ENCODE measurements at places on chromosomes 1 and 21.
A peak's percentile ranks its signal among the peaks of the same experiment; 100 is the strongest.

DNA sequence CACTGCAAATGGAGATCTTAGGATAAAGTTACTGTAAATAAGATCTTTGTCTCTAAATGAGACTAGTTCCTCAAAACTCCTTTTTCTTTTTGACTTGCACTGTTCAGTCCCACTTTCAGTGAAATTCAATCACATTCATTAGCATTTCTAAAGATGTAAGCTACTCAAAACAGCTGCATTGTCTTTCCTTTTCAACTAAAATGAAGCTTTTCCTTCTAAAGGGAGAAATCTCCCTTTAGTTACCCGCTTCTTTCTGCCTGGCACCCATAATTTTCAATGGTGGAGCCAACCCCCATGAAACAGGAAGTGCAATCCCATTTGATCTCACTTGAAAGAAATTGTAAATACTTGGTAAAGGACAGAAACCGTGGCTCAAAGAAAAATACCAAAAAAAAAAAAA lies 387.4 kb upstream of the PKN2 start:
- DNase-seq = no peak

- DNase-seq = peak; percentile 33
These were observed 171.4 kb downstream of the CAMTA1 start for GRCh38 chr1:6956488-6957159.

GRCh38 chr1:224524679-224525078 lies 90.1 kb upstream of the WDR26 start:
- DNase-seq = no peak

DNA sequence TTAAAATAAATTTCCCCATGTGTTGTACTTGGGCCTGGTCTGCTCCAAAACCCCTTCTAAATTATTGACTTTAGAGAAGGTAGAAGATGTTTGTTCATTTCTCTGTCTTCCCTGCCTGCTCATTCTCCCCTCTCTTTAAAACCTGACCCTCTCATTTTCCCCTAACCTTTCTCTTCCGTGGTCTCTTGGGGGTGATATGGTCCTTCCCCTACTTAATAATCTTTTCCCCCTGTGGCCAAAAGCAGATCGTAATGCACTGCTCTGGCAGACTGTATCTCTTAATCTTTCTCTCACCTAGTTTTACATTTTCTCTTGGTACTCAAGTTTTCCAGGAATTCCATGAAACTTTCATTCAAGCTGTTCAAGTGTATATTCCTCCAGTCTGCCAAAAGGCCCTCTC lies 301.7 kb downstream of the TTLL7 start:
- DNase-seq = no peak

DNA sequence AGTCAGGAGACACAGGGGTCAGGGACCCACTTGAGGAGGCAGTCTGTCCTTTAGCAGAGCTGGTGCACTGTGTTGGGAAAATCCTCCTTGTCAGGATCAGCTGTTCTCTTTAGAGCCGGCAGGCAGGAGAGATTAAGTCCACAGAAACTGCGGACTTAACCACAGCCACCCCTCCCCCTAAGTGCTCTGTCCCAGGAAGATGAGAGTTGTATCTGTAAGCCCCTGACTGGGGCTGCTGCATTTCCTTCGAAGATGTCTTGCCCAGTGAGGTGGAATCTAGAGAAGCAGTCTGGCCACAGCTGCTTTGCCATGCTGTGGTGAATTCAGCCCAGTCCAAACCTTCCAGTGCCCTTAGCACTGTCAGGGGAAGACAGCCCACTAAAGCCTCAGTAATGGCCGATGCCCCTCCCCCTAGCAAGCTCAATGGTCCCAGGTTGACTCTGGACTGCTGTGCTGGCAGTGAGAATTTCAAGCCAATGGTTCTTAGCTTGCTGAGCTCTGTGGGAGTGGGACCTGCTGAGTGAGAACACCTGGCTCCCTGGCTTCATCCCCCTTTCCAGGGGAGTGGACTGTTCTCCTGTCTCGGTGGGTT lies 172.8 kb downstream of the ST6GALNAC3 start:
- DNase-seq = no peak

GRCh38 chr1:30323352-30323751 lies 400.0 kb downstream of the MATN1 start:
- no peak for DNase-seq

- no peak for DNase-seq
These were observed 53.4 kb upstream of the IFFO2 start for GRCh38 chr1:19009882-19010321.

DNA sequence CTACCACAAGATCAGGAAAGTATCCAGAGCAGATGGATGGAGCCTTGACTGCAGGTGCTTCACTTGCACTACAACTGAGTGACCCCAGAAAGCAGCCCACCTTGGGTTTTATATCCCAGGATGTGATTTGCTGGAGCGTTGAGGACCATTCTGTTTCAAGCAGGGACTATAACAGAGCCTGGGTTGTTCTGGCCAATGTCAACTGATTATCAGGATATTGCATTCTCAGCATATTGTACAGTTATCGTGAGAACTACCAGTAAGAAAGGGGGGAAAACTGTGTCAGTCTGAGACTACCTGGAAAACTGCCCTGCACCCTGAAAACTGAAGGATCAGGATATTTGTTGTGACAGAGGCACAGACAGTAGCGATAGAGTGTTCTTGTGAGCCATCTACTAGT lies 8.0 kb downstream of the ZNF669 start:
- DNase-seq = no peak

DNA sequence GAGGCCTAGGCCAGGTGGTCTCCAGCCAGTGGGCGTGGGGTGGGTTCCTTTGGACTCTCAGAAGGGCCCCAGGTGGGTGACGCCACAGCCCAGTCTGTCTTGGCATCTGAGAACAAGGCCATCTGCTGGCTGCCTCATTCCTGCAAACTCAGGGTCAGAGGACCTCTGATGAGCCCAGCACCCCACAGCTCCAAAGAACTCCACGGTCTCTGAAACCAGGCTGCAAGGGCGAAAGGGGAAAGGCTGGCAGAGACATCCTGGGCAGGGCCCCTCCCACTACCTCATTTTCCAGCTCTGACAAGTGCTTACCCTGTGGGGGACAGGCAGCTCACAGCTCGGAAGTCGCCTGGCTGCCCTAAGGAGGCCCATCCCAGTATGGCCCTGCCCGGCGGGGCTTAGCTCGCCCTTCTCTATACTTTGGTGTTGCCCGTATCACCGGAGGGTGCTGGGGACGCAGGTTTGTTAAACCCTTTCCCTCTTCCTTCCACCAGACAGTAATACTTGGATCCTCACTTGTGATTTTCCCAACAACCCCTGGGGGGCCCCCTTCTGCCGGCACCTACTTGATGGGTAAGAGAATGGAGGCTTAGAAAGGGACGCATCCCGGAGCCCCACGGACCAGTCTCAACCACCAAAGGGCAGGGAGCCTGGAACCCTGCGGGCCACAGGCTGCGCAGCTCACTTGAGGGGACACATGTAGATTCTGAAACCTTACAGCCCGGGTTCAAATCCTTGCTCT lies 10.9 kb upstream of the EDN2 start:
- DNase-seq = peak; percentile 36
